Stimulated activated CD8-positive, alpha-beta memory T cell treated with anti-CD3 and anti-CD28 coated beads, Interleukin-7, amount 100 ng/mL, for 1 hour (primary cell): ENCODE measurements at places on chromosomes 16 and 17.

- no peak for DNase-seq
These were observed 1.0 kb downstream of the RNF166 start for GRCh38 chr16:88705076-88705684.

DNA sequence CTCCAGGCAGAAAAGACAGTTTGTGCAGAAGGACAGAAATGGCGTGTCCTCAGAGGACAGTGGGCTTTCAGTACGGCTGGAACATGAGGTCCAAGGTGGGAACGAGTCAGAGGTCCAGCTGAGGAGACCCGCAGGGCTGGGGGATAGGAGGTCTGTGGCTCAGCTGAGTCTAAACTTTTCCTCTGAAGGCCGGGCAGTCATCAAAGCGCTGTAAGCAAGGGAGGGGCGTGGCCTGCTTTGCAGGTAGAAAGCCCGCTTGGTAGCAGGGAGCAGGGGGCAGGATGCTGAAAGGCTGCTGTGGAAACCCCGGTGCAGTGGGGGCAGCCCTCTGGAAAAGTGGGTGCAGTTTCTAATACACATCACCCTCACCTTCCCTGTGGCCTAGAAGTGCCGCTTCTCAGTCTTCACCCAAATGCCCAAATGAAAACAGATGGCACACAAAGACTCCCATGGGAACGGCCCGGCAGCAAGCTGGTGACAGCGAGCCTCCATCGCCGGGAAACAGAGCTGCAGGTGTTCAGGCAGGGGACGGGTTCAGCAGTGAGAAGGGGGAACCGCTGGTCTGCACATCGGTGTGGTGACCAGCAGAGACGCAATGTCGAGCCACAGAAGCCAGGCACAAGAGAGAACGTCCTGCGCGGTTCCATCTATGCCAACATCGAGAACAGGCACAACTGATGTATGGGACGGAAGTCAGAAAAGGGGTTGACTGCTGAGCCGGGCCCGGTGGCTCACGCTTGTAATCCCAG lies 12.2 kb upstream of the OSGIN1 start:
- DNase-seq, result no peak

DNA sequence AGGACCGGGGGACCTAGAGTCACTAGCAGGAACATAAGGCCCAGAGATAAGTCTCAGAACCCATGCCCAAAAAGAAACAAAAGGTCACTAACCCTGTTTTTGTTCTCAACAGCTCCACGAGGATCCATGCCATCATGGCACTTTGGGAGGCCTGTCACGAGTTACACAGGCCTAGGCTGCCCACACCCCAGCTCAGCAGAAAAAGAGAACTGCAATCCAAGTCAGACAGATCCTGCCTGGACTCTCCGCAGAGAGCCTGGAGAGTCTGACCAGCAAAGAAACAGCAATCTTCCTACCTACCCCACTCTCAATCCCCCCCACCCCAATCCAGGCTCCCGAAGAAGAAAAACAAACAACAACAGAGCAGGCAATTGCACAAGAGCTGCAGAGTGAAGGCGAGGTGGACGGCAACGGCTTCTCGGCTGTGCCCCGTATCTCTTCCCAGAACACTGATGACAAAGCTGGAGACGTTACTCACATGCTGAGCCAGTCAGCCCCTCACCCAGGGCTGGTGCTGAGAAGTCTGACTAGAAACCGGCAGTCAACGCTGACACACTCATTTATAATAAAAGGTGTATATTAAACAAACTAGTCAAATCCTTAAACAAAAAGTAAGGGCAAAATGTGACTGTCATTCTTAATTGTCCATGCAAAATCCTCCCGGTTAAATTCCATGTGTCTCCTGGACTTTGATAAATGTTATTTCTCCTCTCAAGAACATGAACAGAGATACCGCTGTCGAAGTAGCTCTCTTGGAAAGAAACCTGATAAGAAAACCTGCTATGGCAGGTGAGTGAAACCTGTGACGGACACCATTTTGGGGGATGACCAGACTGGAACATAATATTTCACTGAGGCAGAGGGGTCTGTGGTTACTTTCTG lies 89.3 kb downstream of the SMG6 start:
- DNase-seq, result no peak

DNA sequence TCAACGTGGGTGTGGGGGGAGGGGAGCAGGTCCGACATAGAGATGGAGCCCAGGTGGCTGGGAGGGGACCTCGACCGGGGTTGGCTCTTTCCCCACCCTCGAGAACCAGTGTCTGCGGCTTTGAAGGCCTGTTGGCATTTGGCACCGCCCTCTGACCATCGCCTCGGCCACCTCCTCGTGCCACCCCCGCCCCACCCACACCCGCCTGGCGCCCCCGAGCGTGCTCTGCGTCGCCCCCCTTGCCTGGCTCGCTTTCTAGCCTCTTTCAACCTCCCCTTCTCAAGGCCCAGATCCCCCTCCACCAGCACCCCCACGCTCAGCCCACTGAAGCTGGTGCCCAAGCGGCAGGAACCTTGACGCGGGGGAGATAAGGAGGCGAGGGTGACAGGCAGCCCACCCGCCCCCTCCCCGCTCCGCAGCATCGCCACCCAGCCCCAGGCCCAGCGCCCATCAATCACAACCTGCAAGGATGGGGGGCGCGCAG lies 619 bp downstream of the CACNB1 start:
- DNase-seq, result no peak

- no peak for DNase-seq
These were observed 7.3 kb upstream of the PRSS36 start for GRCh38 chr16:31157136-31157535.

- DNase-seq, result no peak
These were observed 30.0 kb downstream of the AXIN2 start for GRCh38 chr17:65531256-65532100.

- DNase-seq, result no peak
These were observed 296.8 kb downstream of the SOX9 start for GRCh38 chr17:72417627-72418026.

GRCh38 chr17:1714427-1714979 lies 4.3 kb upstream of the TLCD2 start:
- DNase-seq, result no peak

DNA sequence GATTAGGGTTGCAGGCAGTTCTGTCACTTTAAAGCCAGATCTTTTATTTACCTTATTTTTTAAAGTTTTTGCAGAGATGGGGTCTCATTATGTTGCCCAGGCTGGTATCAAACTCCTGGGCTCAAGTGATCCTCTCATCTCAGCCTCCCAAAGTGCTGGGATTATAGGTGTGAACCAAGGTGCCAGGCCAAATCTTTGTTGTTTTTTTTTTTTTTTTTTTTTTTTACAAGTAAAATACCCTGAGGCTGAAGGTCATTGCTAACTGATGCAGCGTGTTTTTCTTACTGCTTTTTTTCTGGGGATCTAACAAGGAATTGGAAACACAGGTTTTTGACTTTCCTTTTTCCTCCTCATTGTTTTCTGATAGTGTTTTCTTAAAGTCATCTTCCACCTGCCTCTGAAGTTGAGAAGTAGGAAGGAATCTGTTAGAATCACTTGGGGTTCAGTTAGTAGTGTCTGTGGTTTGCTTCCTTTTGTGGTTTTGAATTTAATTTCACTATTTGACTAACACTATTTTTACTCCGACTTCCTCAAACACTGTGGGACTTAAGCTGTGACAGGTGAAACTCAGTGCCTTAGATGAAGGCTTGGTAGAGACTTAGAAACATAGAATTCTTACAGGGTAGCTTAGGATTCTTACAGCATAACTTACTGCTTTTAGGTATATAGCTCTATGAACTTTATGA lies 22.2 kb downstream of the CLTC start:
- DNase-seq, result no peak

DNA sequence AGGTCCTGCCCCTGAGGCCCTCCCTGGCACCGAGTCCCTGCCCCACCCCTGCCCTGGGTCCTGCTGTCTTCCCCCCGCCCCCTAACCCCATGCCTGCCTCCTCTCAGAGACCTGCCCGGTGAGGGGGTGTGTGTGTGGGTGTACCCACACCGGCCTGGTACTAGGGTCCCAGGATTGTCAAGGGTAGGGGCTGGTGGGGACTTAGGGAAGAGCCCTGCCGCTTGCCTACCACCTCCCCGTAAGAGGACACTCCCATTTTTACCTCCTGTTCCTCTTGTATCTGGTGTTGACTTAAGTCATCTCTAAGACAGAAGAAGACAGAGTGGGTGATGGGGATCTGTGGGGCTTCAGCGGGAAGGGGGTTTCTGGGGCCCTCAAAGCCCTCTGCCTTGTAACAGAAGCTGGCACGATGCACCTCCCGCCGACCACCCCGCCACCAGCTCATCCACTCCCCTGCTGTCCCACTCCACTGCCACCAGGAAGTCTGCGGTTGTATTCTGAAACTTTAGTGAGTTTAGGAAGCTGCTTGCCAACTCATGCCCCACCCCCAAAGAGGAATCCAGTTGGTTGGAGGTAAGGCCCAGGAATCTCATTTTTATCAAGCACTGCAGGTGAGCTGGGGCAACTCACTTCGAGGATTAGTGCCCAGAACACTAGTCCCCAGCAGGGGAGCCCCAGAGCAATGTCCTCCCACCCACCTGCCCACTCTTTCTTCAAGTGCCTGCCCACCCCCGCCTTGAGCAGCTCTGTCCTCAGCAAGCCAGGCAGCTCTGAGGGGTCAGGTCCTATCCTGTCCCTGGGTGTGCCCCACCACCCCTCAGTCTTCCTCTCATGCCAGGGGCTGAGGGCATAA lies 5.6 kb downstream of the SPATA32 start:
- DNase-seq, result no peak

- DNase-seq, result no peak
These were observed 727 bp upstream of the TENT4B start for GRCh38 chr16:50152351-50152806.

GRCh38 chr16:11627822-11628457 lies 40.3 kb upstream of the SNN start:
- DNase-seq, result no peak

- no peak for DNase-seq
These were observed 3.4 kb downstream of the PLEKHH3 start for GRCh38 chr17:42673266-42673884.

DNA sequence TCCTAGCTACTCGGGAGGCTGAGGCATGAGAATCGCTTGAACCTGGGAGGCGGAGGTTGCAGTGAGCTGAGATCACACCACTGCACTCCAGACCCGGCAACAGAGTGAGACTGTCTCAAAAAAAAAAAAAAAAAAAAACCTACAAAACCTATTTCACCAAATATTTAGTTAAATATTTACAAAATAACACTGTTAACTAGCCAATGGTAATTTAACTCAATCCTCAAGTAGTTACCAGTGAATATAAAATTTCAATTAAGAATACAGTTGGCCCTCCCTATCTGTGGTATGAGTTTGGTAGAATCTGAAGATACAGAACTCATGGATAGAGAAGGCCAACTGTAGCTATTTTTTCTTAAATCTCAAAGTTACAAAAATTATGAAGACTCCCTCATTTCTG lies 247.4 kb downstream of the SOX9 start:
- no peak for DNase-seq

DNA sequence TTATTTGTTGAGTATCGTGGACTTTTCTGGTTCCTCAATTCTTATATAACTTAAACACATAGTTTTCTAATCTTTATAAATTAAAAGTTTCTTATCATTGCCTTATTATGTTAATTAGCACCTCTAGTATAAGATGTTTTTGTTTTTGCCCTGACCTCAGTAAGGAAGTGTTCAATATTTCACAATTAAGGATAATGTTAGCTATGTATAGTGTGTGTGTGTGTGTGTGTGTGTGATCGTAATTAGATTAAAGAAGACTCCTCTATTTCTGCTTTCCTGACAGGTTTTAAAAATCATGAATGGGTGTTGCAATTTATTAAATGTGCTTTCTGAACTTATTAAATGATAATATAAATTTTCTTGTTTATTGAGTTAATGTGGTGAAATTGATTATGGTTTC lies 12.0 kb downstream of the IL21R start:
- DNase-seq, result no peak

DNA sequence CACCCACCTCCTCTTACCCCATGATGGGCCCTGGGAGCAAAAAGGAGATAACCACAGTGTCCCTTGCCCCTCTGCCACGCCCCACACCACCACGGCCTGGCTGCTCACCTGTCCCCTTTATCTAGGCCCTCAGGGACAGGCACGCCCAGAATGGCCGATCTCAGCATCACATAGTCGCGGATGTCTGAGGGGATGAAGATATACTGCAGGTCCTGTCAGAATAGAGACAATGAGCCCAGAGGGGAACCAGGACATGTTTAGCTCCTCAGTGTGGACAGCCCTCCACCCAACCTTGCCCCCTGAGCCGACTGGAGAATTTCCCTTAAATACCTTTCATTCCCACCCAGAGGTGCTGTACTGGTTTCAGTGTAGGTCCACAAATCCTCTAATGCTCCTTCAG lies 15.2 kb downstream of the ST6GALNAC2 start:
- no peak for DNase-seq

DNA sequence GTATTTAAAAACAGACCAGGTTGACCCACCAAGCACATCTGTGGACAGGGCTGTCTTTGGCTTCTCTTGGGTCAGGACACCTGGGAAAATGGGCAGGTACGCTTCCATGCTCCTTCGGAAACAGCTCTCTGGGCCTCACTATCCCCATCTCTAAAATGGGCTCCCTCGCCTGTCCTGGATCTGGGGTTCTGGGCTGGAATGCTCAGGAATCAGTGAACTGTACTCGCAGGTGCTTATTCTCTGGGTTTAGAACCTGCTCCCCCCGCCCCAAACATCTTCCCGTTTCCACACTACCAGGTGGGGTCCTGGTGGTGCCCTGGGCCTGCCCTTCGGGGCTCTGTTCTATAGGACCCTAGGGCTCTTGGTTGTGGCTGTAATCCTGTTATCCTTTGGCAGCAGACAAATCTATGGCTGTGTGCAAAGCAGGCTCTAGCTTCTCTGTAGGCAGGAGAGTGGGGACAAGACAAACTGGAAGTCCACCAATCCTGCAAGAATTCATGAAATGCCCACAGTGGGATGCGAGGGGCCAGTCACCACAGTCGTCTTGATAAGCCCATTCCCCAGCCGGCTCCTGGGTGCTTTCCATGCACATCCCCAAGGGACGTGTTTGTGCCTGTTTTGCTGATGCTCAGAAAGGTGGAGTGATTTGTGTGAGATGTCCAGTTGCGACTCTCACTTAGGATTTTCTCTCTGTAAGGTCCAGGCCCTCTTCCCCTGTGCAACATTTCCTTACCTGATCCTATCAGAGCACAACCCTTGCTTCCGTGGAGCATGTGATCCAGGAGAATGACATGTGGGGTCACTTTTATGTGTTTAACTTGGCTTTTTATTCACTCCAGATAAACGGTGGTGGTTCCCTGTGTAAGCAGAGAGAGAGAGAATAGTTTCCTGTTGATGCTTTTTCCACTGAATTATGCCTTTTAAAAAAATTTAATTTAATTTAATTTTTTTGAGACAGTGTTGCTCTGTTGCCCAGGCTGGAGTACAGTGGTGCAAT lies 37.2 kb downstream of the HAPSTR1 start:
- no peak for DNase-seq

- no peak for DNase-seq
These were observed 41.6 kb downstream of the DCAKD start for GRCh38 chr17:45009676-45010467.
